BJ (cell line): ENCODE measurements at places on chromosomes 12 and 14.

GRCh38 chr14:72883961-72884360, 9.9 kb downstream of the DPF3 start:
- DNase-seq = no peak

GRCh38 chr12:78290606-78291345, 460.1 kb downstream of the NAV3 start:
- peak; percentile 39 for DNase-seq

GRCh38 chr14:77529963-77530362, 31.3 kb upstream of the ISM2 start:
- no peak for DNase-seq

DNA sequence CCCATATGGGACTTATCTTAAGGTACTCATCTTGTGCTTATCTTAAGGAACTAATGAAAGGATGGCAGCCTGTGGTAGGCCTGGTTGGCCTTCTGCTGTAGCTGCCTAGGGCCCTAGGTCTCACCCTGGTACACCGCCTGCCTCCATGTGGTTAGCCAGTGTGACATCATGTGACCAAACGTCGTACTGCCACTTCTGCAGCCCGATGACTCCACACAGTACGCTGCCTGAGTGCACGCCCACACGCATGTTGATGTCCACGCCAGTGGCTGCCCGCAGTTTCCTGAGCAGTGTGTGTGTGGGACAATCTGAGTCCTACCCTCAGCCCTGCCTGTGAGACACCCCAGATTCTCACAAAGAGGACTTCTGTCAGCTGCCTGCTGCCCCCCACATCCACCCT, 5.1 kb downstream of the ADCY4 start:
- no peak for DNase-seq

DNA sequence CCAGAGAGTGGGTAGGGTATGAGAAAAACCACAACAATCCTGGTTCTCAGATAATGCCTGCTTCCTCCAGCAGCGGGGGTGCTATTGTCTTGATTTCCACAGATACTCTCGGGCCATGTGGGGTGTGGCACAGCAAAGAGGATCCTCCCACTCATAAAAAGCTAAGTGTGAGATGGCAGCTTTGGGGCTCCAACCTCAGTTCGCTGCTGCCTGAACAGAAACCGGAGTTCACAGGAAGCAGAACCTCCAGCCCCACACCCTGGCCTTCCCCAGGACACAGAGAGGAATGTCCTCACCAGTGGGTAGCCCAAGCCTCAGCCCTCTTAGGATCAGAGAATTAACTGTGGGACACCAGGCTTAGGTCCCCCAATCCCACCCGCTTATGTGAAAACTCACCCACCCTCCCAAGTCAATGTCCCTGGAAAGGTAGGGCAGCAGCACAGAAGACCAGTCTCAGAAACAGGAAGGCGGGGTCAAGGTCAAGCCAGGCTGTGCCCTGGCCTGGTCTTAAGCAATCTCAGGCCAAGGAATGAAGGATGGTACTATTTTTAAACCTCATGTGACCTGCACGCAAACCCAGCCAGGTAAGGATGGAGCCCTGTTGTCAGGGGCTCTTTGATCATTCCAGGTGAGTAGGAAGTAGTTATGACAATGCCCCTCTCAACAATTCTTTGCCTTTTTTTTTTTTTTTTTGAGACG, 9.0 kb downstream of the KCTD10 start:
- no peak for DNase-seq

- DNase-seq = peak; percentile 52
These were observed 94.0 kb upstream of the PLEKHA5 start for GRCh38 chr12:19035536-19035935.

- no peak for DNase-seq
These were observed 48.9 kb downstream of the RNF34 start for GRCh38 chr12:121448771-121449315.

DNA sequence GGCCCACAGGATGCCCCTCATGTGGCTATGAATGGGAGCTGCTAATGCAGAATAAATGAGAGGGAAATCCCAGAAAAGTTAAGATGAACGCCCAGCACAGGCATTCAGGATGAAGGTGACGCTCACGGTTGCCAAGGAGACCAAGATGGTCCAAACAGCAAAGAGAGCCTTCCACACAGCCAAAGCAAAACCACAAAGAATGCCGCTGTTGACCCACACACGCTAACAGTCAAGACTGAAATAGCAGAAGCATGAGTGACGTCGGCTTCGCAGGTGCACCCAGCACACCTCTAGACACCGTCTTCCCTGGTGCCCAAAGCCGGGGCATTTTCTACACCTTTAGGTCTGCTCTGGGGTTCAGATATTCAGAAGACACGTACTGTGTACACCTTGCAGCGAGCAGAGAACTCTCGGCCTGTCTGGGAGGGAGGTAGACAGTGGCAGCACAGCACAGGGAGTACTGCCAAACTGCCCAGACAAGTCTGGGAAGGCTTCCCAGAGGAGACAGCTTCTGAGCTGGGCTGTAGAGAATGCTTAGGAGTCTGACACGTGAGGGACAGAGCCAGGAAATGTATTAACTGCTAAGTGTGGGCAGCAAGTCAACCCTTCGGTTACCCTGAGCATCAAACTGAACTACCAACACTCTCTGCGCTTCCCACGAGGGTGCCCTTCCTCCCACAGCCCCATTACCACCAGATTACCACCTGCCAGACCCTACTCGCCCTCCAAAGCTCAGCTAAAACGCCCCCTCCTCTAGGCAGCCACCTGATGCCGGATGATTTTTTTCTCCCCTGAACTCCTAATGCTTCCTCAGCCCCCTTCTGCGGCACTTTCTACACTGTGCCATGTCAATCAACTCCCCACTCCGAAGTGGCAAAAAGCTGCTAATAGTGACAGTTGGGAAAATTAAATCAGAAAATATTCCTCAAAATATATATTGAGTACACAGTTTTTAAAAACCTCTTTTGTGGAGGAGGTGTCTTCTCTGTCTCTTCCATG, 50.1 kb downstream of the CCDC88C start:
- no peak for DNase-seq

DNA sequence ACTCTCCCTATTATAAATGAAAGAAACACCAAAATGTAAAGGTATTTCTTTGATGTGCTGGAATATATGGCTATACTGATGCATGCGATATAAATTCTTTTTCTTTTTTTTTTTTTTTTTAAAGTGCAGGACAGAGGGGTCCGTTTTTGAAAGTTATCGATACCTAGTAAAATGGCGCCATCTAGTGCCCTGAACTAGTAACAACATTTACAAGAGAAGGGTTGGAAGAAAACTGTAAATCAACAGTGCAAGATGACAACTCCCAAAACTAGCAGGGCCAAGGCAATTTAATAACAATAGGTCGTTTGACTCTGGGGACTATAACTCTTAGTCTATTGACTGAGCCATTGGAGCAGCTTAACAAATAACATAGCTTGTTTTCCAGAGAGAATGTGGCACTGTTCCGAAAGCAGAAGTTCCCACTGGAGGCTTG, 137.7 kb downstream of the SPTSSA start:
- no peak for DNase-seq

DNA sequence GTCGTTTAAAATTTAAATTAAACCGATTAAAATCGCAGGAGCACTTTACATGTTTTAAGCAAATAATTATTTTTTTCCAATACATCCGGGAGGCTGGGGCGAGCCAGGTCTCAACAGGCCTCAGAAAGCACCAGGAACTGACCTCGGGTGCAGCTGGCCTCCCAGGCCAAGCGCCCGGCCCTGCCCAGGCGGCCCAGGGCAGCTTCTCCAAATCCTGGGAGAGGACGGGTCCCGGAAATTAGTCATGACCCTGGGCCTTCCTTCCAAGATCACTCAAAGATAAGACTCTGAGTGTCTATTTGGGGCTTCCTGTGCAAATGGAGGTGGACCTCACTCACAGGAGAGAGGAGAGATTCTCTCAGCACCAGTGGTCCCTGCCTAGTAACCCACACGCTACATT, 177.1 kb downstream of the BCL11B start:
- no peak for DNase-seq

DNA sequence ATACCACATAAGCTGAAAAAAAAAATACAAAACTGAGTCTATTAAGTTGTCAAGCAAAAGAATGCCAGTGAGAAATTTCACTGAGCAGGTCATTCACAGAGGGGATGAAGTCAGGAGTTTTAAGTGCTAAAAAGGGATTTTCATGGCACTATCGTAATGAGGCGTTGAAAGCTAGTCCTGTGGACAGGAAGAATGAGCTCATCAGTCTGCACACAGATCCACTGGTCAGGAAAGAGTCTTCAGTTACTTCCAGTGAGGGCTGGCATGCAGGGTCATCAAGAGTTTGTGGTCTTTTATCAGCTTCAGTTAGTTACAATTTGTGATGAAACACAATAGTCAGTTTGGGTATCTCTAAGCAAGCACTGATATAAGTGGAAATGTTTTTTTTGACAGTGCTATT, 88.1 kb upstream of the WSCD2 start:
- no peak for DNase-seq

DNA sequence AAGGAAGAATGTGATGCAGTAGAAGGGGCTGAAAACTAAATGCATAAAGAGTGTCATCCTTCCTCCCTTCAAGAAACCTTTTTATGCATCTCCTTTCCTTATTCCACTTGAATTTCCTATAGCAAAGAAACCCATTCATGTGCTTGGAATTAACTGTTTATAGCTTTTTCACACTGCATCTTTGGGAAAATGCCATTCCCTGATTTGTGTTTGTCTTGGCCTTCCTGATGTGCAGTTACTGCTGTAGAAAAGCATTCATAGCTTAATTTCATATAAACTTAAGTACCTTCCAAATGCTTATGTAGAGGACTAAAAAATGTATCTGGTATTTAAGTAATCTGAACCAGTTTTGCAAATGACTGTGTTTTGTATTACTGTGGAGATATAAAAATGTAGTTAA, 61.8 kb downstream of the SDR9C7 start:
- DNase-seq = no peak

- no peak for DNase-seq
These were observed 143.9 kb upstream of the NOVA1 start for GRCh38 chr14:26741711-26742212.

- DNase-seq = no peak
These were observed 89.4 kb downstream of the R3HDM2 start for GRCh38 chr12:57341275-57341990.

DNA sequence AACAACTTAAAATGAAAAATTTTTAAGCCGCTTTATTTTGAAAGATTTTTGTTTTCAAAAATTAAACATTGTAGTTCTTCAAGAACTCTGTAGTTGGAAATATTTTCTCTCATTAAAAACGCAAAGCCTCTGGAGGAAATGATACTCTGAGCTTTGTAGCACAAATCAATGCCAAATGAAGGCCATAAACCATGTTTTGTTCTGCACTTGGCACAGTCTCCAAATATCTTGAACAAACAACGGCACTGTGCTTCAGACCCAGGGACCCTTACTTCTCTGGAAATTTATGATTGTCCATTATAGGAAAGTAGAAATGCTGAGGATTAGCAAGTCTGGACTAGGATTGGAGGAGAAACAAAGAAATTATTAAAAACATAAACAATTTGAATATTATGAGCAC, 160.8 kb upstream of the BMP4 start:
- no peak for DNase-seq

- DNase-seq = no peak
These were observed 88.4 kb downstream of the BORCS5 start for GRCh38 chr12:12445165-12445881.

GRCh38 chr12:131473741-131474709, 236.9 kb upstream of the SFSWAP start:
- no peak for DNase-seq

GRCh38 chr14:69093631-69094421, 59.1 kb downstream of the DCAF5 start:
- DNase-seq = no peak

DNA sequence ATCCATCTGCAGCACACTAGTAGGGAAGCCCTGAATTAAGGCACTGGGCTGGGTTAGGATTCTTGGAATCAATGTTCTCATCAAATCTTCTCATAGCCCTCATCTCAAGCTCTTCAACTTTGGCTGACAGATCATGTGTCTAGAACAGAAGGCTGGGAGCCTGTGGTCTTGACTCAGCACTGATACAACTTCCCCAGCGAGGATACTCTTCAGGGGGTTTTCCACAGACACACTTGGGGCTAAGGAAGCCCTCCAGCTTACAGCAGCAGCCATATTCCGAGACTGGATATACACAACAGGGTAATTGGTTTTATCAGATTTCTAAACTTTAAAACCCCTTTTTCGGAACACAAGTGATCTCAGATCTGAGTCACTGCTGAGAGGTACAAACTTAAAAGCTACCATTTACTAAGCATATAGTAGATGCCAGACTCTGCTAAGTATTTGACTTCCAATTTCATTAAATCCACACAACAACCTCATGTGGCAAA, 3.5 kb downstream of the FMNL3 start:
- no peak for DNase-seq

DNA sequence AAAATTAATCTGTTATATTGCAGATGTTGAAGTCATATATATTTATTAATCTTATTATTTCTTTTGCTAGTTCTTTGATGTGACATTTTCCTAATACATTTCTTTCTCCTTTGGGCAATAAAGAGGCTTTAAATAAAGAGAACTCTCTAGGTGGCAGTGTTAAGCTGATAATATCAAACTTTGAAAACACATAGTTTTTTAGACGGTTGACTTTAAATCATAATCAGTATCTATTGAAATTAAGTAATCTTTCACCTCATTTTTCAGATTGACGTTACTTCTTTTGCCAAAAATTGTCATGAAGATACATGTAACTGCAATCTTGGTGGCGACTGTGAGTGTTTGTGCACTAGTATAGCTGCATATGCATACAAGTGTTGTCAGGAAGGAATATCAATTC, 130.8 kb upstream of the PTPRQ start:
- DNase-seq = no peak

- no peak for DNase-seq
These were observed 851.1 kb upstream of the MGAT4C start for GRCh38 chr12:87107270-87107669.

DNA sequence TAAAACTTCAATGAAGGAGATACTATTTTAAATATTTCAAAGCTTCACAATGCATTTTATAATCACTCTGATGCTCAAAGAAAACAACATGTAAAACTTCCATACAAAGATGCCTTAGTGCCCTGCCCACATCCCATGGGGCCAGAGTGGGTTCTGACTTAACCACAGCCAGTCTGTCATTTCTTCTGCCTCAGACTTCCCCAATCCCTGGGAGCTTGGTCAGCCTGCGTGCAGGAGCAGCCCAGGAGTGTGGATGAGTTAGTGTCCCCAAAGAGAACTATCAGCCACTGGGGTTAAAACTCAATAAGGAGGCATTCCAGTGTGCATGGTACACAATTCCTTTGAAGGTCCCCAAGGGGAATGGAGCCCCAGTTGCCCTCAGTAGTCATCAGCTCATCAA, 100.3 kb downstream of the PTCSC3 start:
- no peak for DNase-seq

GRCh38 chr12:5568325-5568981, 136.5 kb downstream of the NTF3 start:
- DNase-seq = no peak

DNA sequence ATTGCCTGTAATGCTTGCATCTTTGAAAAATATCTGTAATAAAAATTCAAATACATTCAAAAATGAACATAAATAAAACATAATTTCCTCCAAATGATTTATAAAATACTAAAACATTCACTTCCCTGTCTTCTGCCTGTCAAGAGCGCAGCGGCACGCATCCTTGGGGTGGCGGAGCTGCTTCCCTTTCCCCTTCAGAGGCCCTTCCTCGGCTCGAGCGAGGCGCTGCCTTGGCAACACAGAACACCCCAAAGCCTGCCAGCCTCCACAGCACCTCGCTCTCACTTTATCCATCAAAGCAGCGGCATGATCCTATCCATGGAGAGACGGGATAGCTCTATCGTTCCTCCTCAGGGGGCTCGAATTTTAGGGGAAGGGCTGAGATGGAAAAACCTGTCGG, 146.2 kb downstream of the GXYLT1 start:
- no peak for DNase-seq
